Colonic mucosa (tissue), 4 donors: ENCODE measurements at places on chromosomes 1 and 21. TPM values are rescaled to one million over a fixed set of nuclear protein-coding genes. Genes with fewer than 3 reads are reported as not detected.

The C21orf58 gene
- total RNA-seq: 25.7 TPM

The CELA3B gene
- total RNA-seq: 0.42 TPM

The ADGRB2 gene
- 0.59 TPM for total RNA-seq

The OPRD1 gene
- total RNA-seq: 0.12 TPM

The GJB4 gene
- 0.44 TPM for total RNA-seq

The CD164L2 gene
- 0.69 TPM for total RNA-seq

The TRIM46 gene
- total RNA-seq: 0.19 TPM

The FCER1G gene
- 6.6 TPM for total RNA-seq

The PLEKHA6 gene
- 84.5 TPM for total RNA-seq

The OR6N1 gene
- not detected for total RNA-seq

The SLC5A9 gene
- total RNA-seq: 3.2 TPM

The S100A9 gene
- 34.9 TPM for total RNA-seq

The LDLRAD2 gene
- total RNA-seq: 0.25 TPM

The KRTAP21-2 gene
- total RNA-seq: not detected

The C1orf74 gene
- 2.9 TPM for total RNA-seq

The MANEAL gene
- total RNA-seq: 18.2 TPM

The GNAT2 gene
- total RNA-seq: not detected

The PADI3 gene
- total RNA-seq: 0.13 TPM

The CYP4A11 gene
- total RNA-seq: not detected

The LCE1B gene
- total RNA-seq: not detected

The TRPM2 gene
- total RNA-seq: 2.6 TPM
